ENCODE measurements at places on chromosomes 6 and 20.

- DNase-seq: peak; percentile 66
Observed at GRCh38 chr20:4021906-4022305, 6.5 kb upstream of the RNF24 start.

DNA sequence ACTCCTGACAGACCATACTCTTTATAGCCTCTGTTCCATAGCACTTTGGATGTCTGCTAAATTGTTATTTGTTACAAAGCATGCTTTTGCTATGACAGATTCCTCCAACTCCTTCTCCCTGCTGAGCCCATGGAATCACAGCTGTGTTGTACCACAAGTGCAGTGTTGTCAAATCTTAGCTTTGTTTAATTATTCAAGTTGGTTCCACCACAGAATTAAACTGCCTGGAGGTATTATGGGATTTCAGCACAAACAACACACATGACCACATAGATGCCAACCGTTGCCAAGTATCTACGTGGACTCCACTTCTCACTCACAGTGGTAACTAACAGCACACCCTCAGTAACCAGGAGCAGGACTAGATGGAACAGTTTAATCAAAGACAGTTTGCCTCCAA lies 32.7 kb upstream of the MARCKS start:
- DNase-seq: no peak

- no peak for DNase-seq
Observed at GRCh38 chr6:118469468-118469867, 78.6 kb upstream of the PLN start.

DNA sequence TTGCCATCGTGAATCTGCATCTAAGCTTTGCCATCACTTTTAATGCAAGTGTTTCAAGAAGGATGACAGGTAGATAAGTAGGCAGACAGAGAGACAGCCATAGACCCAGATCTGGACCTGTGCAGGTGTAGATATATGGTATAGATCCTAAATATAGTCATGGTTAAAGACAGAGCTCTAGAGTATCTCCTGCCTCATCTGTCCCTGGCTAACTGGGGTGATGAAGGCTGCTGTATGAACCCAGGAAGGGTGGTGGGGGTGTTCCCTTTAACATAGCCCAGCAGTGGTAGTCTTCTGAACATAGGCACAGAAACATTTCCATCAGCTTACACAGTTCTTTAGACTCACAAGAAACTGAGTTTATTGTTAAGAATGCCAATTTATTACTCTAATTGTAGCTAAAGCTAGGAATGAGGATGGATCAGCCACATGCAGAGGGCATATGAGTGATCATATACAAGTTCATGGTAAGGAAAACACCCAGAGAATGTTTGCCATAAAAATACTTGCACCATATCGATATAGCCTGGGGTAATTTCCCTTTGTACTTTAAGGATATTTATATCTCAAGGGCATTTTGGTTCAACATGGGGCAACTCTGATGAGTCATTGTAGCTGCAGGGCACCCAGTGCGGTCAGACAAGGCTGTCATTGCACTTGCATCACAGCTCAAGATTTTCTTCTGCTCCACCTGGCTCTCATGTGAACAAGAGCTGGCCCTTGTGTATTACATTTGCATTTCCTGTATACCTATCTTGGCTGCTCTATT lies 587.2 kb downstream of the EPM2A start:
- DNase-seq: no peak

GRCh38 chr6:170186941-170187668 lies 103.8 kb downstream of the DLL1 start:
- no peak for DNase-seq
